Heart right ventricle (tissue), 16 donors: ENCODE measurements at places on chromosomes 6 and 20.
A peak's percentile ranks its signal among the peaks of the same experiment; 100 is the strongest.

GRCh38 chr6:166278579-166279392 lies 29.4 kb downstream of the PRR18 start:
- DNase-seq, result no peak

- DNase-seq, result no peak
These were observed 210.2 kb downstream of the TMEM200A start for GRCh38 chr6:130575971-130576370.

GRCh38 chr6:11007715-11008608 lies 36.1 kb downstream of the ELOVL2 start:
- DNase-seq, result no peak

DNA sequence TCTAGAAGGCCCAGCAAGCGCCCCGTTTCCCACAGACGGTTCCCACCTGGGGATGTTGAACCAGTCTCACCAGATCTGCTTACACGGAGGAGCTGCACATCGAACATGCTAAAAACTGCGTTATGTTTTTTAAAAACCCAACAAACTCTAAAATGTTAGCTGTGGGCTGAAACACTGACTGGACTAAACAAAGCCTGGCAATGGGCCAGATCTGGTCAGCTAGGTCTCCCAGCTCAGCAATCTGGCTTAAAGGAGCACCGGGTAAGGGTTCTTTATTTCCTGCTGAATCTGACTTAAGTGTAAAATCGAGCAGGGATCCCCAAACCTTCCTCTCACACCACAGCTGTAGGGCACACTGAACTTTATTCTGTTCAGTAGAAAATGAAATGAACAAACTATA lies 156.9 kb downstream of the FOXC1 start:
- no peak for DNase-seq

GRCh38 chr6:114253431-114253830 lies 89.4 kb downstream of the HS3ST5 start:
- DNase-seq, result no peak

- peak; percentile 53 for DNase-seq
These were observed 585 bp downstream of the PIM1 start for GRCh38 chr6:37170273-37171200.

GRCh38 chr6:107624050-107624449 lies 134.1 kb downstream of the SOBP start:
- DNase-seq, result no peak

DNA sequence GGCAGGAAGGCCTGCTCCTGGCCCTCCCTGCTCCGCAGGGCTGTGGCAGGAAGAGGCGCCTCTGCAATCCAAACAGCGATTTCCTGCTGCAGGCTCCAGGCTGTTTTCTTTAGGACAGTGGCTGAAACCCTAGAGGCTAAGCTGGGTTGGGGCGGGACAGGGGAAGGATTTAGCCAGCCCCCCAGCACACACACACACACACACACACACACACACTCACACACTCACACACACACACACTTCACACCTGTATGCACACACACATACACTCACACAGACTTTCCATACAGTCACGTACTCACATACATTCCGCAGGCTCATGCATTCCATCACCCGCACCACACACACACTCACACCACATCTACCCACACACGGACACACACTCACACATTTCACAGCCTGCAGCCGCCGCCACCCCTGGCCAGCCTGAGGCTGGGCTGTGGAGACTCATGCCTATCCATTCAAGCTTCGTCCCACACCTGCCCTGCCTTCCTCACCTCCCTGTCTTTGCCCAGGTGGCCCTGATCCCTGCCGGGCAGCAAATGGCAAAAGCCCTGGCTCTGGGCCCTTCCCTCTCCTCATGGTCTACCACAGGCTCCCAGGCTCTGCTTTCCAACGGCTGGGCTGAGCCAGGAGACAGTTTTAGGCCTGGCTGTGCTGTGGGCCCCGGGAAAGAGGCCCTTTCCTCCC lies 17.9 kb downstream of the MDFI start:
- DNase-seq, result no peak

DNA sequence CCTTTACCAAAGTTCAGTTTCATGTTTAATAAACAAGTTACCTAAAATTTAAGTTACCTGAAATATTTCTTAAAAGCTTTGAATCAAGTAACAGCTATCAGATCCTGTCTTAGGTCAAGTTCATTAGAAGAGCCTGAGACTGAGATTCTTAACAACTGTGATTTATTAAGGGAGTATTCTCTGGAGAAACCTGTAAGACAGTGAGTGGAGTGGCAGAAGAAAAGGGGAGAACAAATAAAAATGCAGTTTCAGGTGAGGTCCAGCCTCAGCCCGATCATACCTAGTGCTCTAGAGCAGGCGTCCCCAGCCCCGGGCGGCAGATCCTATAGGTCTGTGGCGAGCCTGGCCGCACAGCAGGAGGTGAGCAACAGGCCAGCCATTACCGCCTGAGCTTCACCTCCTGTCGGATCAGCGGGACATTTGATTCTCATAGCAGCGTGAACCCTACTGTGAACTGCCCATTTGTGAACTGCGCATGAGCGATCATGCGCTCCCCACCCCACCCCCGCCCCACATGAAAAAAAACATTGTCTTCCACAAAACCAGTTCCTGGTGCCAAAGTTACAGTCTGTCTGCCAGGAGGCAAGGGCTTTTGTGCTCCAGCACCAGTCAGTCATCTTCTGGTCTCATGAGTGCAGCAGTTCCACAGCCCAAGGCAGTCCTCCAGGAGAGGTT lies 59.2 kb upstream of the ADGRB3 start:
- DNase-seq, result no peak

- DNase-seq, result no peak
These were observed 73.3 kb upstream of the LYRM2 start for GRCh38 chr6:89711801-89712200.

DNA sequence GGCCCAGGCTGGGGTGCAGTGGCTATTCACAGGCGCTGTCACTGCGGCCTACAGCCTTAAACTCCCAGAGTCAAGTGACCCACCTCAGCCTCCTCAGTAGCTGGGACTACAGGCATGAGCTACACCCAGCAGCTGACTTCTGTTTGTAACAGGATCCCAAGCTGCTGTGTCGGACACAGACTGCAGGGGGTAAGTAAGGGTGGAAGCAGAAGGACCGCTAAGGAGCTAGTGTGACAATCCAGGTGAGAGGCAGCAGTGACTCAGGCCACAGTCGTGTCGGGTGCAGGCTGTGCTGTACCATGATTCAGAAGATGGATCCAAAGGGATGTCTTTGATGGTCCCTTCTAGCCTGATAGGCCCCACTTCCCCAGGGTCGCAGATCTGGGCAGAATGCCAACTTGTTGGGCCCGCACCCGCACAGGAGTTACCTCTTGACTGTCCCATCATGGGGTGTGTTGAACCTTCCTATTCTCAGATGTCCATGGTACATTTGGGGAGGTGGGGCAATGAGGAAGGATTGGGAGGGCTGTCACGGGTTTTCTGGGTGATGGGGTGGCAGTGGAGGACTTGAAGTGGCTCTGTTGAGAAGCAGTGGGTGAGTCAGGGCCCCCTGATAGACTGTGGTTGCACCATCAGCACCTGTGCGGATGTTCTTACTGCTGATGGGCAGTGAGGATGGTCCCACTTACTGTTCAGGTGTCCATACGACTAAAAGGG lies 25.3 kb downstream of the AAR2 start:
- no peak for DNase-seq

DNA sequence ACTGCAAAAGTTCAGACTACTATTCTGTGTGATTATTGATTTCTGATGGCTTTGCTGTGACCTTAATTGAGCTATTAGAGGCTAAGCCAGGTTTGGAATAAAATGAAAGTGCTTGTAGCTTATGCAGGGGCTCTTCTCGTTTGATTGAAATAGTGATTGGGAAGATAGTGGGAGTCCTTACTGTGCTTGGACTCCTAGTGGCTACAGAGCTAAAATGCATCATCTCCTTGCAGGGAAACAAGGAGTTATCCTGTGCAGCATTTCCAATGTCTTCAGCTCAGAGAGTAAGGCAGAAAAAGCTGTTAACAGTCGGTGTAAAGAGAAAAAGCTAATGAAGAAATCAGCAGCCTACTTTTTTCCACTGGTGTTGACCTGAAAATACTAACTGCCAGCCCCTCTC lies 173.5 kb downstream of the SLC35F1 start:
- DNase-seq, result no peak

DNA sequence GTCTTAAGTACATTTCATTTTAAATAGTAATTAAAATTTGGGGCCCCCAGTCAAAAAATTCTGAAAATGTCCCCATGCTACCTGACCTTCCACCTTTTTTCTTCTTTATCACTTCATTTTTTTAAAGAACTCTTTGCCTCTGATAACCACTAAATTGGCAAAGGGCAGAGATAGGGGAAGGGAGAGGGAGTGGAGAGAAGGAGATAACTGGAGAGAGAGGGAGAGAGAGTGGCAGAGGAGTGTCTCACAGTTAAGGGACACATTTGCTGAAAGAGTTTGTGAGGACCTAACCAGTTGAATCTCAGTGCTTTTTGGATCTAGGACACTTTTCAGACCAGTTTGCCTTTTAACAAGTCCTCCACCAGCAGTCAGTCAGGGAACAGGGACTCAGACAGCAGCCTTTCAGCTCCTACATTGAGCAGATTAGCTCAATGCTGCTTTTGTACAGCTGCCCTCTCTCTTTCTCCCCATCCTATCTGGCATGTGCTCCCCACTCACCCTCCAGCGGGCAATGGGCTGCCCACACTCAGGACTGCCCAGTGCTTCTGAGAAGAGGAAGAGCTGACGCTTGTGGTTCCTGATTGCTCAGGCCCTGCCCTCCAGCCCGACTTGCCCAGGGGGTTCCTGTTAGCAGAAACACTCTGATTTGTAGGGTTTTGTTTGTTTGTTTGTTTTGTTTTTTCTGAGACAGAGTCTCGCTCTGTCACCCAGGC lies 14.4 kb downstream of the ARMC2 start:
- DNase-seq, result peak; percentile 37

- DNase-seq, result no peak
These were observed 47.3 kb downstream of the EPB41L2 start for GRCh38 chr6:131015630-131016263.

DNA sequence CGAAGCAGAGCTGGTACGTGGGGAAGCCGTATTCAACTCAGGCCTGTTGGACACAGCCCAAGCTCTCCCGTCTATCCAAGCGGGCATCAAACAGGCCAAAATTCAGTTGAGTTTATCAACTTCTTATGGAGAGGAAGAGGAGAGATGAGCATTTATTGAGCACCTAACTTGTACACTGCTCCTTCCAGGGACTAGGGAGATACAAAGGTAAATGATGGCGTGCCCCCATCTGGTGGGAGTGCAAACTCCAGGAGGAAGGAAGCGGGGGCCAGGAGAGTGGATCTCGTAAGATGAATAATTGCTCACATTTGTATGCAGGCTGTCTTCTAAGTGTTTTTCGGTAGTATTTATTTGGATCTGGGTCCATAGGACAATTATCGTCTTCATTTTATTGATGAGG lies 146.6 kb downstream of the SOBP start:
- no peak for DNase-seq

DNA sequence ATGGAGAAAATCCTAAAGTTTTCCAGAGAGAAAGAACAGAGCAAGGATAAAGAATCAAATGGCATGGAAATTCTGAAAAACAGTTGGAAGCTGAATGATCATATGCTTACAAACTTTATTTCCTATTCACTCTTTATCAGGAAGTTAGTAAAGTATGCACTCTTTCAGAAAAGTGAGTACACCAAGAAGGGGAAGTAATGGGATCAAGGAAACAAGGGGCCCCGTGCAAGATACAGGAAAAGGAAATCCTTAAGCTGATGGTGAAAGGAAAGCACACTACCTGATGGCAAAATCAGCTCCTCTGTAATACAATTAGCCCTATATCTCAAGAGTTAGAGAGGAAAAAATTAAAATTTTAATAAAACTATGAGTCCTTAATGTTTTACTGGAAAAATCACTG lies 14.0 kb downstream of the CALHM6 start:
- DNase-seq, result no peak

- DNase-seq, result no peak
These were observed 28.5 kb upstream of the EFHC1 start for GRCh38 chr6:52391599-52391998.

GRCh38 chr6:143449714-143450452 lies 612 bp downstream of the ADAT2 start:
- no peak for DNase-seq

DNA sequence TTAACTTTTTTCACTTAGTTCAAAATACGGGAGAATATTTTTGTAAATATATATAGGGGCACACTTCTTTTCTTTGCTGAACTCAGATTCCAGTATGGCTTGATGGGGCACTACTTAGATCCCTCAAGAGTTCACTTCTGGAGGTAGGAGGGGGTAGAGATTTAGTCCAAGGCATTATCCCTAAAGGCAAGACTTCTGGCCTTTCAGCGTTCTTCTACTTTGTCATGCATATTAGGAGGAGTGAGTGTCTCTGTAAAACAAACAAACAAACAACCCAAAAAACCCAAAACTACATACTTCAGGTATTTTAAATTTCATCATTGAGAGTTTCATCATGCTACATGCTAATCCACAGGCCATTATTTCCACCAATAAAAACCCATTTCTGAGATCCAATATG lies 32.0 kb downstream of the SMPDL3A start:
- no peak for DNase-seq

DNA sequence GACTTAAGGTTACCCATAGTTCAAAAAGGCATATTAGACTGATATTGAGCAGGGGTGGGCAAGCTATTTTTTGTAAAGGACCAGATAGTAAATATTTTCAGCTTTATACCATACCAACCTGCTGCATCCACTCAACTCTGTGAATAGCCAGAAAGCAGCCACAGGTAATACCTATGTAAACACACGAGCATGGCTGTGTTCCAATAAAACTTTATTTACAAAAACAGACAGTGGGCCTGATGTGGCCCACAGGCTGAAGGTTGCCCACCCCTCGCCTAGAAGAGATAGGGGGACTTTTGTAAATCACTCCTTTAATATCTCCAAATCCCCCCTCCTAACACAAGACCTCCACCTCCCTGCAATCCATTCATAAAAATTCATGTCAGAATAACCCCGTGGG lies 64.4 kb downstream of the PSMG4 start:
- DNase-seq, result no peak

GRCh38 chr6:159594106-159594749 lies 98.8 kb downstream of the SOD2 start:
- no peak for DNase-seq

DNA sequence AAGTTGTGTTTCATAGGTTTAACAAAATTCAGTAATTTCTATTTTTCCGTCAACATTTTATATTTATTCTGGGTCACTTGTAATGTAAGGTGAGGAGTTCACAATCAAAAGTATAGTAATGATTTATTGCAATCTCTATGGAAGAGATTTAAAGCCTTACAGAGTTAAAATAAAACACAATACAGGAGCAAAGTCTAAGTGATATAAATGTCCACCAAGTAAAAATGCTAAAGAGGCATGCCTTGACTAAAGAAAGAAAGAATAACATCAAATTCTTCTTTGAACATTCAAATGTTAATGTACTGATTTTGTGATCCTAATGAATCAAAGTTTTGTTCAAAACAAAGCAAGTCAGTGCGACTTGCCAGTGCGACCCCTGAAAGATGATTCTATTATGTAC lies 61.5 kb downstream of the REPS1 start:
- no peak for DNase-seq
